ACHN (cell line): ENCODE measurements at places on chromosomes 4 and X.

DNA sequence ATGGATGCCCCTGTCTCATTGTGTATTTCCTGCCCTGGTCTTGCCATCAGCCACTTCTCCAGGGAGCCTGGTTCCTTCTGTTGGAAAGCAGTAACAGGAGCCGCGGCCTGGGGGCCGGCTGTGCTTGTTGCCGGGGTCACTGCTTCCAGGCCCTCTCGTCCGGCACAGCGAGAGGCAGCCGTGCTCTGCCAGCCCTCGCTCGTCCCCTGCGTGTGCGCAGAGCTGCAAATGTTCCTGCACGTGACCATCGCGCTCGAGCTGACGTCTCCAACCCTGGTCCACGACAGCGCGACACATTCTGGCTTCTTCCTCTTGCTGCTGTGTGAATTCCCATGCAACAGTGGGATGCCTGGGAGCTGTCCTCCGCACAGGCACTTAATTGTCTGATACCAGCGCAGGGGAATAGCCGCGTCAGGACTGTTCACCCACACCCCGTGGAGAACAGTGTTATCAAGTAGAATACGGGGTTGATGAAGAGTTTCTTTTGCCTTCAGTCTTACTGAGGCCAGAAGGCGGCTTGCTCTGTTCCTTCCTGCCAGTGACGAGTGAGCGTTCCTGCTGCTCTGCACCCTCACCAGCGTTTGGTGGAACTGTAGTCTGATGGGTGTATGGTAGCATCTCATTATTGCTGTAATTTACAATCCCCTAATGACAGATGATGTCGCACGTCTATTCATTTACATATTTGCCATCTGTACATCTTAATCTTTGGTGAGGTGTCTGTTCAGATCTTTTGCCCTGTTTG lies 12.3 kb downstream of the PDE6B start:
- DNase-seq = no peak

GRCh38 chr4:168880811-168881595 lies 129.1 kb downstream of the CBR4 start:
- no peak for DNase-seq

- no peak for DNase-seq
Measured at GRCh38 chr4:143383005-143383574, 46.4 kb downstream of the GAB1 start.

DNA sequence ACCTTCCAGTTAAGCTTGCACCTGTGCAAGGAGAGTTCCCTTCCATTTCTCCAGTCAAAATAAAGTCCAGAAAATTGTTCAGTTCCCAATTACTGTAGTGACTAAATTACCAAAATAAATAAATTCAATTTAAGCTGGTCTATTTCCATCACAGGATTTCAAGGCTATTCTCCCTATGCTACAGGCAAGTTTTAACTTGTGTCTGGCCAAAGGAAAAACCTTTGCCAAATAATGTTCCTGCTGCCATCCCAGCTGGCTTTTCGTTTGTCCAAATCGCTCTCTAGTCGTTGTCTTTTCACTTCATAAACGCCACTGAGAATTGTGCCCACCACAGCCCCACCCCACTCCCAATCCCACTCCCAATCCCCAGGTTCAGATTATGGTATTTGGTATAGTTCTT lies 2.4 kb downstream of the KCTD8 start:
- DNase-seq = no peak

DNA sequence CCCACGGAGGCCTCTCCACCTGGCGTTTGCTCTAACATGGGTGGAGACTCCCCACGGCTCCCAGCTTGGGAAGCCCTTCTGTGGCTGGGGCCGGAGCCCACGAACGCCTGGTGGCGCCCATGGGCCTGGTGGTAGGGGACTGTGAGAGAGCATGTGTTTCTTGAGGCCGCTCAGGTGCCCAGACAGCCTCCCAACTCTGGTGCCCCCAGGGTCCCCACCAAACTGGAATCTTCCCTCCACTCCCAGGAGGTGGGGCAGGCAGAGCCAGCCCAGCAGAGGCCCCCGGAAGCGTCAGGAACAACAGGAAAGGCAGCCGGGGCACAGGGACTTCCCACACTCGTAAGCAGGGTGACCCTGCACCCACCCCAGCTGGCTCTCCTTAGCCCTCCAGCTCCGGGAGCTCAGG lies 33.3 kb upstream of the FGFR3 start:
- no peak for DNase-seq

GRCh38 chr4:88605736-88606135 lies 13.5 kb downstream of the HERC3 start:
- no peak for DNase-seq

DNA sequence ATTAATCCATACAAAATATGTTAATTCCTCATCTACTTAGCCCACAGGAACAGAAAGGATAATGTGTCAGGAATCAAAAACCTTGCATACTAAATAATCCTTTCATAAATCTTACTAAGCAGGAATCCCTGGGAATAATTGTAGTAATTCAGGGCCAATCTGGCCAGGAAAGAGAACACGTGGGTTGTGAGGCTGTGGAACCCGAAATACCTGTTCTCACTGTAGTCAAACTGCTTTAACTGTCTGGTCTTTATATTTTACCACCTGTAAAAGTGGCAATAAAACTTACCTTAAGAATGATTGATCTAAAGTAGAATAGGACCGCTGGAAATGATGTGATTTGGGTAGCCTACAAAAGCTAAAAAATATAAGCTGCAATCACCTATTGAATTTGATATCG lies 1620.9 kb downstream of the STIM2 start:
- no peak for DNase-seq

DNA sequence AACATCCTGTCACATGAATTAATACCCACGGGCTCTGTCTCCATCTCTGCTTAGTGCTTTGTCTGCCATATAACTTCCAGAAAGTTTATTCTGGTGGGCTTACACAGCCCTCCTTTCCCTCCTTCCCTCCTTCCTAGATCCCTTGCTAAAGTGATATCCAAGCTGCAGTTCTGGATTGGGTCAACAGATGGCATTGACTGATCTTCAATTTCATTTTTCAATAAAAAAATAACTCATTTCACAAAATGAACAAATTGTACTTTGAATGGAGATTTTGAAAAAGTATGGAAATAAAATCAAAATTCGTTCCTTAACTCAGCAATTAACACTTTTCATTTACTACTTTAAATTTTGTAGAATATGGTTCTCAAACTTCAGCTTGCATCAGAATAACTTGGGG lies 94.9 kb downstream of the NXF2 start:
- peak; percentile 0 for DNase-seq

DNA sequence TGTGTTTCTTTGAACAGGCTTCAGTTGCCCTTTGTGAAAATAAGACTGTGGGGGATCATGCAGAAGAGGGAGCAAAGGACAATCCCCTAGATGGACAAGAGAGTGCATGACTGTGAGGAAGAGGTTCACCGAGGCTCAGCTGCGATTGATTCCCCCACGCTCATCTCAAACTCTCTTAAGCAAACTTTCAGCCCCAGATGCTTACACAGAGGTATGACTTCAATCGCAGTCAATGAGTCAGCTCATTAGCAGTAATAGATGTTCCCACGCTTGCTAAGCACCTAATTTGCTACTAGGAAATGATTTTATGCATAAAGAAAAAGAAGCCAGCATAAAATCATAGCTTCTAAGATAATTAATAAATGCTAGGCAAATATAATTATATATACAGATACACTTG lies 2256.1 kb upstream of the AGA start:
- DNase-seq = no peak

DNA sequence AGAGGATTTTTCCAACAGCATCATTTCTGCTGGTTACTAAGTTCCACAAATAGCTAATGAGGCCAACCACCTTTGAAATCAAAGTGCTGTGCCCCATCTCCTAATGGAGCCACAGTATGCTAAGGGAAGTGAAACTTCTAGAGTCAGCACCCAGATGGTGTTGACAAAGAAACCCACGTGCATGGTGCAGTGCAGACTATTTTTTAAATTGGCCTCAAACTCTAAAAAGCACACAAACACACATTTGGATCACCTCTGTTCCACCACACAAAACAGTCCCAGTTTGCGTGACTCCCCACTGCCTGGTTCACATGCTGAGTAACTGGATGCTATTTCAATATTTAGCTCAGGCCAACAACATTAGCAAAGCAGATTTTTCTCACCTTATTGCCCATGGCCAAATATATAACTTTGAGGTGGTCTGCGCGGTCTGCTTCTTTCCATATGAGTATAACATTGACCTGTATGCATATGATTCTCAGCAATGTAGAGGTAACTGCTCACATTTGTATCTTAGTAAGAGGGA lies 69.9 kb downstream of the AMELX start:
- no peak for DNase-seq

GRCh38 chr4:78788007-78788889 lies 12.1 kb downstream of the BMP2K start:
- DNase-seq = peak; percentile 70

- DNase-seq = no peak
Measured at GRCh38 chr4:48138936-48139335, 4.9 kb upstream of the TXK start.

DNA sequence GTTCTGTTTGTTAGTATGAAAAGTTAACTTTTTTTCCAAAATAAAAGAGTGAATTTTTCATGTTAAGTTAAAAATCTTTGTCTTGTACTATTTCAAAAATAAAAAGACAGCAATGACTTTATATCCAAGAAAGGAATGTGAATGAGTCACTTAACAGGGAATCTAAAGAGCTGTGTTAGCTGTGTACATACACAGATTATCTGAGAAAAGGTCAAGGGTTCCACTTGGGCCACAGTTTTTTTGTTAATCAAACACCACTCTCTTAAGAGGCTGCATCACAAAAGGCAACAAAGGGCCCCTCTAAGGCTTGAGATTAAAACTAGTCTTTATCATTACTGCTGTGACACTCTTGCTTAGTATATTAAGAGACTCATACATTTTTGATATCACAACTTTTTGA lies 82.1 kb downstream of the FIP1L1 start:
- DNase-seq = peak; percentile 49

DNA sequence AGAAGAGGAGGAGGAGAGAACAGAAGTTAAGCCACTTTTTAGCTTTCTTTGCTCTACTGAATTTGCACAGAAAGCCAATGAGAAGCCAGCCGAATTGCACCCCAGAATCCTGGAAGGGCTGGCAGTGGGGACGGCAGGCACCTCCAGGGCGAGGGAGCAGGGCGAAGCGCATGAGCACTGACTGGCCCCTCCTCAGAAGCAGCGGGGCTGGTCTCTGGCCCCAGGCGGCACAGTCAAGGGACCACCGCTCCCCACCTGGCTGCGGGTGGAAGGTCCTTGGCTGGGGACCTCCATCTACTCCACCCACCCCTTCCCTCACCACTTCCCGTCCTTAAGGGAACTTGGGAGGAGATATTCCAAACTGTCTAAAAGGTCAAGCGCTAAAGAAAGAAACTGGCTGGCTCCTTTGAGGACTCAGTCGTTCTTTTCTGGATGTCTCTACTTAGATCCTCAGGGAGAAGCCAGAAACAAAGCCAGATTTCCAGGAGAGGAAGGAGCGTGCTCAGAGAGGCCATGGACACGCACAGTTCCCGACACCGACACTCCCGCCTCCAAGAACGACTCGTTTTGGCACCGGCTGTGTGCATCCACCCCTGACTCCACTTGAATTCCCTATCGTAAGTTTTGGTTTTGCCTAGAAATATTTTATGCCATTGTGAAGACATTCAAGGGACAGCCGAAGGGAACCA lies 59.5 kb upstream of the CRMP1 start:
- no peak for DNase-seq

DNA sequence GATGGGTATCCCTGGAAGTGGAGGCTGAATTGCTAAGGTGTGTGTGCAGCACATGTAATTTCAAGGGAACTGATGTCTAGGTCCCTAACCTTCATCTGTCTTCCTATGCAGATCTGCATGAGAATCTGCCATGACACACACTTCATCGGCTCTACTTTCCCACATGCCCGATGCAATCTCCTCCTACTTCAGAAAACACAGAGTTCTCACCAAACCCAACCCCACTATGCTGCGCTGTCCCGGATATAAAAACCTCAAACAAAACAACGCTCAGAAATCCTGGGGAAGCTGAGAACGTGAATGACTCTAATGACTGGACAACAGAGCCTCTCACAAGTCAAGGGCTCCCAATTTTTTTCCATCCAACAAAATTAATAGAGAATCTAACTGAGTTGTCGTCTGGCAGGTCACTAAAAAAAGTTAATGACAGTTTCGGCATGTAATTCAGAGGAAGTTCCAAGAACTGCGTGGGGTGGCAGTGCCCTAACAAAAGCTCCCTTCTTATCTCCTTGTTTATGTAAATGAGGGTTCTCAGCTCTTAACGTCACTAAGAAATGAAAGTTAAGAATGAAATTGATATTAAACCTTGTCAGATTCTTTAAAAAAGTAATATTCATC lies 39.0 kb downstream of the STX18 start:
- DNase-seq = no peak

- DNase-seq = no peak
Measured at GRCh38 chr4:61199873-61200186, 296 bp upstream of the ADGRL3 start.
